ENCODE measurements at places on chromosomes 4 and X.

DNA sequence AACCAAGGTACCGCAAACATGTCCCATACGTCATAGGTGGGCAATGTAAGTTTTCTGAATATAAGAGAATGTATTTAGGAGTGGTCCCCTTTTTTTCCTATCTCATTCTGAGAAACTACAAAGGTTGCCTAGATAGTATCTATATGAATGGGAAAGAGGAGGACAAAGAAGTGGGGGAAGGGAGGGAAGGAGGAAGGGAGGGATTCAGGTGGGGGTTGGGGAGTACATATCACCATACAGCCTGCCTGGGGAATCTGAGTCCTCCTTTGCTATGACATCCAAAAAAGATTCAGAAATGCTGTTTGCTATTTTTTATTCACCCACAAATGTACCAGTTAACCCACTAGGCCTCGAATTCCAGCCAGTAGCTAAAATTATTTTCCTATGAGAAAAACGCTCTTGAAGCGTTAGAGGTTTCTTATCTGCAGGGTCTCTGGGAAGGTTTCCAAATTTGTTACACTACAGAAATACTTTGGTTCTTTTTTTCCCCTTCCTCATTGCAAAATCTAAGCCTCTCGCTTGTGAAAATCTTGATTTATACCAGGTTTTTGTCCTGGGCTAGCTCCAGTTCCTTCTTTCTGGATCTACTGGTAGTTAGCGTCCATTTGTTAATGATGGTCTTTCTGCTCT, 212.9 kb downstream of the NSUN7 start:
- no peak for DNase-seq

DNA sequence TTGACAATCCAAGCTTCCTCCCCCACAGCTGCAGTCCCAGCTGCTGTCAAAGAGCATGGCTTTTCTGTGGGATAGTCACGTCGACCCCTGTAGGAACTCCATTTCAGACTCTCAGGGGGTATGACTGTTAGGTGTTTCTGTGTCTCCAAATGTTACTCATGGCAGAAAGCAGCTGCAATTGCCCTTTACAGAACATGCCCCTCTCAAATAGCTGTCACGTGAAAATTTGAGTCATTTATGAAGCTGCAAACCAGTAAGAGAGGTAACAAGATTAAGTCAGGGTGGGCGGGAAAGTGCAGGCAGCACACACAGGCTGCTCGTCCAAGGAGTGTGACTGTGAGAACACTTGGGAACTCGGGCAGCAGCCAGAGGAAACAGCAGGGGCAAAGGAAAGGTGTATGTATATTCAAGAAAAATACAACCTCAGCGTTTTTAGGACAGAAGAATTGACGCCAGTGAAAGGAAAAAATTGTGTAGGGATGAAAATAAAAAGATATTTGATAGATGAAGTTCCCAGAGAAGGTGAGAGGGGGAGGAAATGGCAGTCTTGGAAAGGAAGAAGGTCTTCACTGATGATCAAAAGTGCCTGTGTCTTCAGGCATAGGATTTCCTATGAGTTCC, 66.5 kb upstream of the TMEM184C start:
- no peak for DNase-seq

DNA sequence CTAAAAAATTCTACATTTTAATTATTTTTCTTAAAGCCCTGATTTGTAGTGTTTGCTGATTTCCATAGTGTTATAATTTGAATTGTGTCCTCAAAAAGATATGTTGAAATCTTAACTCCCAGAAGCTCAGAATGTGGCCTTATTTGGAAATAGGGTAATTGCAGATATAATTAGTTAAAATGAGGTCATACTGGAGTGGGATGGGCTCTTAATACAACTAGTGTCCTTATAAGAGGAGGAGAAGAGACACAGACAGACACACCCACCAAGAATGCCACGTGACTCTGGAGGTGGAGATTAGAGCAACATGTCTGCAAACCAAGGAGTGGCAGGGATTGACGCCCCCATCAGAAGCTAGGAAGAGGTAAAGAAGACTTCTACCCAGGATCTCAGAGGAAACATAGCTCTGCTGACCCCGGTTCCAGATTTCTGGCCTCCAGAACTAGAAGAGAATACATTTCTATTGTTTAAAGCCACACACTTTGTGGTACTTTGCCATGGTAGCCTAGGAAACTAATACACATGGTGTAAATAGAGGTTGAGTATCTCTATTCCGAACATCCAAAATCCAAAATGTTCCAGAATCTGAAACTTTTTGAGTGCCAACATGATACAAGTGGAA, 70.5 kb upstream of the IRF2 start:
- DNase-seq: no peak

GRCh38 chr4:85700362-85700761, 225.4 kb downstream of the ARHGAP24 start:
- no peak for DNase-seq

- no peak for DNase-seq
These were observed 23.6 kb upstream of the HGFAC start for GRCh38 chr4:3418029-3418762.

- no peak for DNase-seq
These were observed 31.5 kb downstream of the QDPR start for GRCh38 chr4:17480210-17480927.

DNA sequence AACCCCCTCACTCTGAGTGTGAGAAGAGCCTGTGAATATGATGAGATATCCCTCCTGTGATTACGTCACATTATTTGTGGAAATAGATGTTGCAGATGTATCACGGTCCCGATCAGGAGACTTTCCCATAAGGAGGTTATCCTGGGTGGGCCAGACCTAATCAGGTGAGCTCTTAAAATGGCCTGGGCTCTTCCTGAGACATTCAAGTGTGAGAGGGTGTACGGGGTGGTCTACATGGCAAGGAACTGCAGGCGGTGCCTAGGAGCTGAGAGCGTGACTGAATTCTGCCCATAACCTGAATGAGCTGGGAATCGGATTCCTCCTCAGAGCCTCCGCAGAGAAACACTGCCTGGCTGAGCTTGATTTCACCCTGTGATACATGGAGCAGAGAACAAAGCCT, 12.9 kb upstream of the CENPVL1 start:
- DNase-seq: no peak

DNA sequence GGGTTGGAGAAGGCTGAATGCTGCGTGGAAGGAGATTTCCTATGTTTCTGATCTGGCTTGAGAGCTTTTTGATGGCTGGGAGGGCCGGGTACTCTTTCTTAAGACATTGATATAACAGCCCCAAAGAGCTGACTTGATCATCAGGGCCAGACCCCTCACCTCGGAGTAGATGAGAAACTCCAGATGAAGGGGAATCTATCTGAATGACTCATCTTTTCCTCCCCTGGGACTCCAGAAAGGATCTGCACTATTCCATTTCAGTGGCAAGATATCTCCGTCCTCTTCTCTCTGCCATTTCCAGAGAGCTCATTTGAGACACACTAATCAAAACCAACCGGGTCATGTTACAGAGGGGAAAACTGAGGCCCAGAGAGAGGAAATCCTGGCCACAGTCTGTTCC, 92.9 kb upstream of the MSX1 start:
- DNase-seq: no peak

DNA sequence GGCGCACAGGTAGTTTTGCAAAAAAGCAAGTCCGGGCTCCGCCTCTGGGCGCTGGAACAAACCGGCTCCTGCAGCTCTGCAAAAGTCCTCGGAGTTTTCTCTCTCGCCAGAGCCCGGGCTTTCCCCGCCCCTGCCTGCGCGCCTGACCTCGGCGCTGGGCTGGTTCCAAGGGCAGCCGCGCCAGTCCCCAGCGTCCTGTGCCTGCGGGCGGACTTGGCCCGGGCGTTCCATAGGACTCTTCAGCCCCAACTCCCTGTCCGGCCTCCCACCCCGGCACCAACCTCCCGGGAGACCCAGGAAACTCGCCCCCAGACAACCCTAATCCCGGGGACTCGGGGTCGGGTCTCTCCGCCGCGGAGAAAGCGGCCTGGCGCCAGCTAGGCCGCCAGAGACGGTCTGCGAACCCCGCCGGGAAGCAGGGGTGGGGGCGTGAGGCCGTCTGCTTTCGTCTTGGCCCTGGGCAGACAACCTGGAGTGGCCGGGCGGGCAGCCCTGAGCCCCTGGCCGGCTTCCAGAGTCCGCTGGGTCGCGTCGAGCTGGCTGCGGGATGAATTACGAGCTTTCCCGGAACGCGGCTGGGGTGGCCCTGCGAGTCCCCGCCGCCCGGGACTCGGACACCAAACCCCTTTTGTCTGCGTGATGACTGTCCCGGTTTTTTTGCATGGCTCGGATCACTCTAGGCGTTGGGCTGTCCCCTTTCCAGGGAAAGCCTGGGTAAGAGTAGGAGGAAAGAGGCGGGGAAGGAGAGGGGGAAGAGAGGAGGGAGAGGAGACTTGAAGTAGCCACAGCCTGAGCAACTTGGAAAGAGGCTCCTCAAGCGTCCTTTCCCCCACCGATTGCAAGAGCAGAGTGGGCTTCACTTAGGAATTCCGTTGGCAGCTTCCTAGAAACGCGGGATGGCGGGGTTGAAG, 916 bp downstream of the MXRA5 start:
- no peak for DNase-seq

- no peak for DNase-seq
These were observed 114.6 kb downstream of the TBCK start for GRCh38 chr4:106201373-106201772.

GRCh38 chr4:8913121-8913857, 41.6 kb upstream of the HMX1 start:
- DNase-seq: no peak

DNA sequence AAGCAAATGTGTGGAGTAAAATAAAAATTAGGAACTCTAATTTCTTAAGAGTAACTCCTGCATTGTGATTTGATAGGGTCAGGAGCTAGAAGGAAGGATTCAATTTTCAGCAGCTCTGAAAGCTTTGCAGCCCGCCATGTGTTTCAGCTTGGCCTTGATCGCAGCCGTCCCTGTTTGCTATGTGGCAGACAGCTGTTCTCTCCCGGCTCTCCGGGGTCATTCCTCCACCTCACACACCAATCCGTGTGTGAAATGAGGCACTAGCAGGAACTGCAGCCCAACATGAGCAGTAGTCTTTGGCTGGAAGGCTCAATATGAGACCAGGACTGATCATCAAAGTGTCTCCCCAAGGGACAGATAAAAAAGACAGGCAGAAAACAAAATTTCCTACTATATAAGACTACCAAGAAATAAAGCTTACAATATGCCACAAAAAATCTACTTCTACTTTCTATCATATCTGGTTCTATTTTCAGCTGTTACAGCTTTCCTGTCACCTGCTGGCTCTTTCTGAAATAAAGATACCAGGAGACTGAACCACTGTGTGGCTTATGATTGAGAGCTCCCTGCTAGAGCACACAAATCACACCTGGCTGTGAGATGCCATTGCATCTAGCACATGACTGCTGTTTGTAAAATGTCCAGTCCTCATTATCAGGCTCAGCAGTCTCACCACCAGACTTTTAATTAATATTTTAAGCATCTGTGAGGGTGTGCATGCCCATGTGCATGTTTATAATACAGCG, 44.1 kb upstream of the SEC24B start:
- no peak for DNase-seq

DNA sequence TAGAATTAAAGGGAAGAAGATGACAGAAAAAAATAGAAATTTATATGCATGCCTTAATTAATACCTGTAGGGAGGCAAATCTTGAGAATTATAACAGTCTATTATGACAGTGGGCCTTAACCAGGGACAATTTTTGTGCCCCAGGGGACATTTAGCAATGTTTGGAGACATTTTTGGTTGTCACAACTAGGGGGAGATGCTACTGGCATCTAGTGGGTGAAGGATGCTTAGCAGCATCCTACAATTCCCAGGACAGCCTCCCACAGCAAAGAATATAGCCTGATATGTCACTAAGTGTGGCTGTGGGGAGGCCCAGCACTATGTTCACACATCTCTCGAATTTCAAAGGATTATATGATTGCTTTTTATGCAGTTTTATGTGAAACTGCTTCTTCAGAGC, 10.5 kb downstream of the GPR82 start:
- no peak for DNase-seq

GRCh38 chrX:55342533-55343501, 78.1 kb upstream of the PAGE3 start:
- no peak for DNase-seq

DNA sequence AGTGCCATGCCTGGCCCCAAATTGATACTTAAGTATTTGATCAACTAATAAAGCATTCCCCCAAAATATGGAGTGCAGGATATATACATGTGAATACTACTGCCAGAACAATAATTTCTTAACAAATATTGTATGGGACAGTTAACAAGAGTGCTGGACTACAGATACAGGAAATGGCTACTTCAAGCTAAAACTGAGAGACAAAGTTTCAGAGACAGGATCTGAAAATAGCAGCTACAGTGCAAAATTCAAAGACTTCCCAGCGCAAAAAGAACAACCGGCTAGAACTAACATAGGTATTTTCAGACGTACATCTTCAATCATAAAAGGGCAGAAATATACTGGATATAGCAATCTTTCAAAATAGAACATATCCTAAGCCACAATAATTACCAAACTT, 6.3 kb downstream of the ATRX start:
- DNase-seq: no peak

DNA sequence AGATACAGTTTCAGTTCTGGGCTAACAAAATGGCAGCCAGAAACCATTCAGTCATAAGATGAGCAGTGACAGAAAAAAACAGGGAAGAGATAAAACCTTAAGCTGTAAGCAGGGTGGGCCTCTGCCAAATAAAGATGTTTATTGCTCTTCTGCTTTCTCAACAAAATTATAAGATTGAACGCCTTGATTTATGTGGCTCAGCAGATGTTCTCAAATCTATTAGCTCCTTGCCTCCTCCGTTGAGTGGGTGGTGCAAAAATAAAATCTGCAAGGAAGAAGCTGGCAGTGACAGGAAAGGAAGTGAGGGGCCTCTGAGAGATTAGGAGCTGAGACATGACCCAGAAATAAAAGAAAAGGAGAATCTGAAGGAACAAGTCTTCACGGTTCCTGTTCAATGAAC, 206.6 kb downstream of the PTTG2 start:
- DNase-seq: no peak

DNA sequence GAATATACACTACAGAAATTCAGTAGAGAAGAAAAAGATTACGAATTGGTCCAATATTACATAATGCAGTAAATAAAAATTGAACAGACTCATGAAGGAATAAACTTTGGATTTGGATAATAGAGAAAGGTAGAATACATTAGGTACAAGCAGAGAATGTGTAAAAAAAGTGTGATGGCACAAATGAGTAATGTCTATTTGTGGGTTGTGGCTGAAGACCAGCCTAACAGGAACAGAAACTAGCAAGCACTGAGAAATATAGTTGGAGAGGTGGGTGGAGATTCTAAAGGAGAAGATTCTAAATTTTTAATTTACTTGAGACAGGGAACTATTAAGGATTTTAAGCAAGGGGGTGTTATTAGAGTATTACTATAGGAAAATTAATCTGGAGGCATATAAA, 15.2 kb upstream of the CLOCK start:
- no peak for DNase-seq

DNA sequence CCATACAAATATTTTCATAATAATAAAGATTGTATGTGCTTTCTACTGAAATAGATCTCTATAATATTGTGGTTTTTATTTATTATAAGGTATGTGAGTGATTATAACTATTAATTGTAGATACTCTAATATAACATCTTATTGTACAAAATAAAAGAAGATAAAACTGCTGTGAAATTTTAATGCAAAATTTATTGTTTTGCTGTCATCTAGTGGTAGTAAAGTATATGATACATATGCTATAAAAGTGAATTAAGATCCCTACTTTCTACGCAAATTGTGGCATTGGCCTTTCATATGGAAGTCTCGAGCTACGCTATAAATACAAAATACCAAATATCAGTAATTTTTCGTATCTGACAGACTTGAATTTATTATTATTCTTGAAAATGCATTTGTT, 19.3 kb downstream of the YIPF7 start:
- no peak for DNase-seq
